ENCODE measurements at places on chromosomes 13 and 19. TPM values are rescaled to one million over a fixed set of nuclear protein-coding genes. Genes with fewer than 3 reads are reported as not detected.
A peak's percentile ranks its signal among the peaks of the same experiment; 100 is the strongest.

ELAVL3 gene
- not detected for total RNA-seq

ZNF524 gene
- total RNA-seq: 17.7 TPM

CATSPERD gene
- total RNA-seq: not detected

SERP2 gene
- 10.8 TPM for total RNA-seq

RRAS gene
- total RNA-seq: 39.2 TPM

CYP2B6 gene
- 0.15 TPM for total RNA-seq

BICRA gene
- 20.0 TPM for total RNA-seq

SSC5D gene
- 5.7 TPM for total RNA-seq

CHAF1A gene
- 4.8 TPM for total RNA-seq

CCL25 gene
- total RNA-seq: not detected

GPR4 gene
- 3.3 TPM for total RNA-seq

TUBB4A gene
- 0.88 TPM for total RNA-seq

UBL3 gene
- 36.6 TPM for total RNA-seq

GRCh38 chr13:91052876-91053275, 294.6 kb upstream of the MIR17HG start:
- no peak overlapping the region for H3K27ac ChIP-seq
- no peaks in the 10 kb centered on the region for H3K36me3 ChIP-seq
- no peaks in the 10 kb centered on the region for H3K27me3 ChIP-seq
- no peak for DNase-seq
- no peak overlapping the region for H3K4me3 ChIP-seq
- H3K4me1 ChIP-seq: no peaks in the 10 kb centered on the region

DNA sequence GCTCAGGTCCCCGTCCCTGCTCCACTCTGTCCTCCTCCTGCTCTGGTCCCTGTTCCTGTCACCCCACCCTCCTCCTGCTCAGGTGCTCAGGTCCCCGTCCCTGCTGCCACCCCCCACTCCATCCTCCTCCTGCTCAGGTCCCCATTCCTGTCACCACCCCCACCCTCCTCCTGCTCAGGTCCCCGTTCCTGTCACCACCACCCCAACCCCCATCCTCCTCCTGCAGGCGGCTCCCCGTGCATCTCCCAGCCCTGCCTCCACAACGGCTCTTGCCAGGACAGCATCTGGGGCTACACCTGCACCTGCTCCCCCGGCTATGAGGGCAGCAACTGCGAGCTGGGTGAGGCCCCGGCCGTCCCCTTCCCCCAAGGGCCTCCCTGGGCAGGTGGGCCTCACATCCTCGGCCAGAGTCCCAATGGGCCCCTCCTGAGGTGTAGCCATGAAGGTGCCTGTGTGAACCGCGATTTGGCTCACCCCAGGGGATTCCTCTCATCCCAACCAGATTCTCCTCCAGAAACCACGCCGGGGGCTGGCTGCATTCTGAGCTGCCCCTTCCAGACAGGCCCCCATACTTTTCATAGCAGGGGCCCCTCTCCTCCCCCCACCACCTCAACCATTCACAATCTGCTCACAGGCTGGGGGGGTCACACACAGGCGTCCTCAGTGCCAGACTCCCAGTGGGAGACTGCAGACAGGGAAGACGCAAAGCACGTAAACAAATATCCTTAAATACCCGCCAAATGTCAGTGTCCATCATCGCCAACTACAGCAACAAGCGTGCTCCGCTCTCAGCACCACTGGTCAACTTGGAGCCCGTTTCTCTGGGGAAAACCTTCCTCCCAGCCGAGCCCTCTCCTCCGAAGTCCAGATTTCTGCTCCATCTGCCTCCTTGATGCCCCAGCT, 4.6 kb downstream of the PROZ start:
- no peaks in the 10 kb centered on the region for H3K4me1 ChIP-seq
- no peak overlapping the region for H3K4me3 ChIP-seq
- no peaks in the 10 kb centered on the region for H3K27me3 ChIP-seq

- peak overlapping the region; percentile 94 for H3K27ac ChIP-seq
- DNase-seq: peak; percentile 75
- H3K4me1 ChIP-seq: peaks cover 12% of the 10 kb centered on the region
- H3K27me3 ChIP-seq: no peaks in the 10 kb centered on the region
- H3K4me3 ChIP-seq: peak overlapping the region; percentile 73
- H3K36me3 ChIP-seq: no peaks in the 10 kb centered on the region
These were observed 1.4 kb upstream of the USF2 start for GRCh38 chr19:35267353-35267817.

DNA sequence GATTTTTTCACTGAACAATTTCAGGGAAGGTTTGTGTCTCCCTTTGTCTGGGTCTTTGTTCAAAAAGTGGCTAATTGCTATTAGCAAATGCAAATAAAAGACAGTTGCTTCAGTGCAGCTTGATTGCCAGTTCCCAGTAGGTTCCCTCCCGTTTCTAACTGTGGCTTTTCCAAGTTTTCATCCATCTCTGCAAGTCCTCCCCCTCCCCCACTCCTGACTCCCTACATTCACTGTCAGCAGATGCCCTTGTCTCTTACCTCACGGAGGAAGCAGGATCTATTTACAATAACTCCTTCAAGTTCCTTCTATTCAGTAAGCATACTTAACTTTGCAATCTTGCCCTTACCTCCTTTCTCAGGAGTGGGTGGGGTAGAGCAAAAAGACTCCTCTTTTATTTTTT, 55.4 kb upstream of the SCEL start:
- no peak overlapping the region for H3K4me3 ChIP-seq
- H3K27ac ChIP-seq: no peak overlapping the region
- no peaks in the 10 kb centered on the region for H3K36me3 ChIP-seq
- no peak for DNase-seq
- H3K27me3 ChIP-seq: no peaks in the 10 kb centered on the region

DNA sequence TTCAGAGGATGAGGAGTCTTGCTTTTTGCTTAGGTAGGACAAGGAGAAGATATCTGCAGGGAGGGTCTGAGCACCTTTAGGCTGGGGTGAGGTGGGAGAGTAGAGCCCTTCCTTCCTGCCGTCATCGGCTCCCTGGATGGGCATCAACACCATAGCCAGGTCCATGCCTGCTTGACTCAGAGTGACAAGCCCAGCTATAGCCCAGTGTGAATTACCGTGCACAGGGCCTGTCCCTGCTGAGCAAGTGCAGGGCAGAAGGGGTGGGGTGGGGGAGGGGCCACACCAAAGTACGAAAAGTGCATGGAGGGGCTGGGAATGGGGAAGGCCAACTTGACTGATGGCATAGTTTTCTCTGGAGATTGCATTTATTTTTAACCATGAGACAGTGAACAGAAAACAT, 30.3 kb upstream of the RNF113B start:
- no peaks in the 10 kb centered on the region for H3K4me1 ChIP-seq
- DNase-seq: no peak
- no peaks in the 10 kb centered on the region for H3K36me3 ChIP-seq
- no peak overlapping the region for H3K27ac ChIP-seq
- no peak overlapping the region for H3K4me3 ChIP-seq

- no peaks in the 10 kb centered on the region for H3K27me3 ChIP-seq
- no peak overlapping the region for H3K4me3 ChIP-seq
- DNase-seq: no peak
- no peak overlapping the region for H3K27ac ChIP-seq
These were observed 454.9 kb downstream of the LMO7 start for GRCh38 chr13:76091076-76091475.

- DNase-seq: no peak
- no peaks in the 10 kb centered on the region for H3K36me3 ChIP-seq
- no peak overlapping the region for H3K4me3 ChIP-seq
- H3K4me1 ChIP-seq: no peaks in the 10 kb centered on the region
These were observed 108.2 kb upstream of the UQCRFS1 start for GRCh38 chr19:29321116-29321515.

GRCh38 chr19:14318873-14319272, 62.4 kb upstream of the ADGRE5 start:
- H3K36me3 ChIP-seq: no peaks in the 10 kb centered on the region
- H3K27me3 ChIP-seq: no peaks in the 10 kb centered on the region
- H3K4me1 ChIP-seq: no peaks in the 10 kb centered on the region
- no peak for DNase-seq

- no peaks in the 10 kb centered on the region for H3K36me3 ChIP-seq
- H3K27me3 ChIP-seq: no peaks in the 10 kb centered on the region
- H3K4me1 ChIP-seq: peaks cover 47% of the 10 kb centered on the region
- H3K4me3 ChIP-seq: no peak overlapping the region
- DNase-seq: no peak
These were observed 26.5 kb downstream of the SH3GL1 start for GRCh38 chr19:4373601-4374497.

DNA sequence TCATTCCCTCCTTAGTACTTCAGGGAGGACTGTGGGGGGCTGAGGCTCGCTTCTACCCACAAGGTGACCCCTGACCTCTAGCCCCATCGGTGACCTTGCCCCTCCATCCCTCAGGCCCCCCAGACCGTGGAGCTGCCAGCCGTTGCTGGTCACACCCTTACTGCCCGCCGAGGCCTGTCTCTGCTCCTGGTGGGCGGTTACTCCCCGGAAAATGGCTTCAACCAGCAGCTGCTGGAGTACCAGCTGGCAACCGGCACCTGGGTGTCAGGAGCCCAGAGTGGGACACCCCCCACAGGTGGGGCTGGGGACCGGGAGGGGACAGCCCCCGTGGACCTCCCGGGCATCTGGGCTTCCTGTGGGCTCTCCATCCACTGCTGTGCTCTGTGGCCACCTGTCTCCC, 31.9 kb downstream of the MEGF8 start:
- H3K27me3 ChIP-seq: no peaks in the 10 kb centered on the region
- H3K4me1 ChIP-seq: no peaks in the 10 kb centered on the region
- no peaks in the 10 kb centered on the region for H3K36me3 ChIP-seq
- H3K27ac ChIP-seq: no peak overlapping the region
- DNase-seq: no peak
- no peak overlapping the region for H3K4me3 ChIP-seq

DNA sequence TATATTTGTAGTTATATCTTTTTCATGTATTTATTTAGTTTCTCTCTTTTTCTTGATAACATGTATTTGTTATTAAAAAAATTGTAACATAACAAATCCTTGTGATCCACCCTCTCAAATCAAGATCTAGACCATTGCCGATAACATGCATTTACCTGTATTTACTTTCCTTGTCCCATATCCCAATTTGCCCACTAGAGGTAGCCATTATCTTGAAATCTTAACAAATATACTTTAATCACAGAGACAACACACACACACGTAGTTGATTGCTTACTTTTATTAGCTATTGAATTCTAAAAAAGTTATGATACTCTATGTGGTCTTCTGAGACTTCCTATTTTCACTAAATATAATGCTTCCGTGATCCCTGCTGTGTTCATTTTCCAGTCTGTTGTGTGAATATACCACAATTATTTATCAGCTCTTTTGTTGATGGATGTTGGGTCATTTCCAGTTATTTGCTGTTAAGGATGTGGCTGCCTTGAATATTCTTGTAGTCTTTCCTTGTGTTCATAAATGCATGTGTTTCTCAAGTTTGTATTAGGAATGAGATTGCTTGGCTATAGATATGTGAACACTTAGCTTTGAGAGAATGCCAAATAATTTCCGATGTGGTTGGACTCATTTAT, 31.3 kb upstream of the ZMYM2 start:
- no peaks in the 10 kb centered on the region for H3K36me3 ChIP-seq
- no peaks in the 10 kb centered on the region for H3K4me1 ChIP-seq
- no peak overlapping the region for H3K27ac ChIP-seq
- no peaks in the 10 kb centered on the region for H3K27me3 ChIP-seq

- H3K27ac ChIP-seq: no peak overlapping the region
- no peaks in the 10 kb centered on the region for H3K27me3 ChIP-seq
- no peaks in the 10 kb centered on the region for H3K36me3 ChIP-seq
- no peaks in the 10 kb centered on the region for H3K4me1 ChIP-seq
These were observed 24.0 kb upstream of the OLFM4 start for GRCh38 chr13:53004573-53004972.

- H3K4me1 ChIP-seq: peaks cover 1% of the 10 kb centered on the region
- DNase-seq: no peak
- no peaks in the 10 kb centered on the region for H3K27me3 ChIP-seq
These were observed at the start of gene LACC1 for GRCh38 chr13:43879755-43880181. TSS of gene LACC1 (plus strand) at chr13:43879904. CDS start at chr13:43880986, 1,082 bp downstream.

DNA sequence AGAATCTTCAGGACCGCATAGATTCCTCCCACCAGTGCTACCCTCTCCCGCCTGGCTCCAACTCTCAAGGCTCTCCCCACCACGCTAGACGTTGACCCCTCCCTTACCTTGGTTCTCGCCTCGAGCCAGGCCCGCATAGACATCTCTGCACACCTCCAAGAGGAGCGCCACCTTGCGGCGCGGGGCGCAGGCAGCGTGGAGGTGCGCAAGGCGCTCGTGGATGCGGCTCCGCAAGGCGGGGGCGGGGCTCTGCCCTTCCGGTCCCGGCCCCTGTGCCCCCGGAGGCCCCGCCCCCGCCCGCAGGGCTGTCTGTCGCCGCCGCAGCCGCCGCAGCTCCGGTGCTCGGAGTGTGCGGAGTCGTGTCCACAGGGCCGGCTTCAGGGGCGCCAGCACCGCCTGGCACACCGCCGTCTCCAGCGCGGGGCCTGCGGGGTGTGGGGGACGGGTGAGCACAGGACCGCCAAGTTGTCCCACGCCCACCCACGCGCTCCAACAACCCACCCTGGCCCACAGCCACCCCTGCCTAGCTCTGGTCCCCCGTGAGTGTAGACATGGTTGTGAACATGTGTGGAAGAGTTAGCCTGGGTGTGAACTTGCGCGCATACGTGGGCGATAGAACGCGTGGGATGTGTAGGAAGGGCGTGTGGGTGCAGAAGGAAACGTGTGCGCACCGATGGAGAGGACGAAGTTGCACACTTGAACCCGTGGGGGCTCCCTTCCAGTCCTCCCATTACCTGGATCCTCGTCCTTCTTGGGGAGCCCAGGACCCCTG, 8.1 kb downstream of the RINL start:
- H3K4me1 ChIP-seq: peaks cover 11% of the 10 kb centered on the region
- H3K36me3 ChIP-seq: no peaks in the 10 kb centered on the region
- peak overlapping the region; percentile 5 for H3K27ac ChIP-seq
- peak overlapping the region; percentile 37 for H3K4me3 ChIP-seq
- peak; percentile 85 for DNase-seq

DNA sequence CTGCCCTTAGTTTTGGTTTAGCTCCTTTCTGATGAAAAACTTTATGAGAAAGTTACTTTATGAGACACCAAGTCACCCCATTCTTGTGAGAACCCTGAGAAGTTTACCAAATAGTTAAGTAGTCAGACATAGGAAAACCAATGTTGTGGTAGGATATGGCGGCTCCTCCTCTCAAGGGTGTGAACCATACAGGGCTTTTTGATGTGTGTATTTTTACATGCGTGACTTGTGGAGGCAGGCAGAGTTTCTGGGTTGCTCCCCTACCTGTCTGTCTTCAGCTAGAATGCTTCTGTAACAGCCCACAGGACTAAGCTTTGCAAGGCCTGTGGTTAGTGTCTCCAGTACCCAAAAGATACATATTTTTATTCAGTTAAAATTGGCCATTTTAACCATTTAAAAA, 18.3 kb downstream of the UBAC2 start:
- no peaks in the 10 kb centered on the region for H3K27me3 ChIP-seq
- DNase-seq: no peak
- no peaks in the 10 kb centered on the region for H3K36me3 ChIP-seq

DNA sequence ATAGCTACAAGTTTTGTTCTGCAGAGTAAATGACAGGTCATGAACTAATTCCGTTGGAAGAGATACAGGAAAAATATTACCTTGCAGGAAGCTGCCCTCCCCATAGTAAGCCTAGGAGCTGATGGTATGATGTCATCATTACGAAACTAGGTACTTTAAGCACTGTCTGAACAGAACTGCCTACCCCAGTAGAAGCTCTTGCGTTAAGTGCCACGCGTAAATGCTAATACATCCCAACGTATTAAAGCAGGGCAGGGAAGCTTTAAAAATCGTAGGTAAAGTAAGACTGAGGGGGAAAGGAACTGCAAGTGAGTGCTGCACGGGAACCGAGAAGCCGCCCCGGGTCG, 572 bp downstream of the UGGT2 start:
- DNase-seq: no peak
- no peaks in the 10 kb centered on the region for H3K36me3 ChIP-seq
- H3K4me1 ChIP-seq: no peaks in the 10 kb centered on the region
- peak overlapping the region; percentile 70 for H3K27ac ChIP-seq

Data from ovary (tissue), 10 donors.